Stimulated activated CD8-positive, alpha-beta memory T cell treated with anti-CD3 and anti-CD28 coated beads, Interleukin-7, amount 100 ng/mL, for 24 hours (primary cell): ENCODE measurements at places on chromosomes 4 and X.

GRCh38 chr4:81552086-81552485 is 80.4 kb upstream of the RASGEF1B start:
- no peak for DNase-seq

DNA sequence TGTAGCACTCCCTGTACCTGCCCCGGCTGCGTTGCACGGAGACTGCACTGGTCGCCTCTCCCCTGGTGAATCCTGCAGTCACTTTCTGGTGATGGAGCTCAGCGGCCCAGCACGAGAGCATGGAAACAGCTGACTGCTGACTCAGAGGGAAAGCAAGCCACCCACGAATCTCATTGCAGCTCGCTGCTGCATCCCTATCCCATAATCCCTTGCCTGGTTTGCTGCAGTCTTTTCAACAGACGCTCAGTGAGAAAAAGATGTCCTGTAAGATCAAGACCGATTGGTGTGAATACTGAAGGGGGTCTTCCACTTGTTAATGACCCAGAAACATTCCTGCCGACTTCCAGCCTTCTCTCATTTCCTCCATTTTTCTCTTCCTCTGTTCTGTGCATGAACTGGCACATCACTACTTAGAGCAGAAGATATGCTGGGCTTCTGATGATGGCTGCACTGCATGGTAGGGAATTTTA is 52.9 kb downstream of the TRIM2 start:
- DNase-seq = no peak

GRCh38 chr4:7466904-7467303 is 32.2 kb upstream of the PSAPL1 start:
- DNase-seq = no peak

GRCh38 chr4:55011761-55012160 is 113.6 kb downstream of the KDR start:
- no peak for DNase-seq

GRCh38 chrX:54494989-54495813 is 833 bp downstream of the FGD1 start:
- no peak for DNase-seq

DNA sequence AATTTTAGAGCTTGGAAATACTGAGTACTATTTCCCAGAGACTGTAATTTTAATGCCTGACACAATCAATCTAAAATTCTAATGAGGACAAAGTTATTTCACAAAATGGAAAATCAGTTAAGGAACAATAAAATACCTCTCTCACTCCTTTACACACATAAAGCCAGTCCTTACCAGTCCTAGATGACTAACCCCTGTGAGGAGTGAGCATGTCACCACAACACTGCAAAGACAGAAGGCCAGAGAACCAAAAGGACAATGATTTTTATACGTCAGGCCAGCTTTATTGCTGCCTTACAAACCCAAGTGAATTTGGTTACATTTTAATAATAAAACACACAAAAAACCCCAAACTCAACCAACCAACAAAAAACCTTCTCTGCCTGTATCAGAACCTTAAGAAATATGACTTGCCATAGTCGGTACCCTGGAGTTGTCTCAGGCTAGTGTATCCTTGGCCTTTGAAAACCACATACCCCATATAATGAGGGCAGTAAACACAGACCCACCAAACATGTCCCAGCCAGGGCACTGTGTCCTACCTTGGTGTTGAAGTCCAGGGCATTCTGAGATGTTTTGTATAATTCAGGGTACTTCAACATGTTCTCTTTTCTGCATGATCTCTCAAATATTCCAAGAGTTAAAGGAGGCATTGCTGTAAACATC is 57.6 kb downstream of the SHISA3 start:
- no peak for DNase-seq

DNA sequence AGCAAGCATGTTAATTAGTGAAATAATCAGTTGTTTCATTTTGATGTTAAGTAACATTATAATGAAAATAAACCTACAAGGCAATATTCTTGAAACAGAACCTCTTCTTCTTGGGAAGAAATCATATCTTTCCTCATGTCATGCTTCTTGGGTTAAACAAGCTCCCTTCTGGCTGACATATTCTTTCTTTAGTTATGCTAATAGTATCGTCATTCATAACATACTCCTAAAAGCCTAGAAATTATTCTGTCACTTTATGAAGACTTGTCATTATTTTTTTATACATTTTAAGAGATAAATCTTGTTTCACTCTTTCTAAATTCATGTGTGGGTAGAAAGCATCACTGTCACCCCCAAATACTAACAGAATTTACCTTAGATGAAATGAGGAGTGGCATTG is 1047.0 kb upstream of the GRID2 start:
- DNase-seq = no peak

GRCh38 chr4:26819478-26820095 is 41.1 kb upstream of the STIM2 start:
- DNase-seq = no peak

GRCh38 chr4:84583876-84584380 is 1.0 kb downstream of the CDS1 start:
- DNase-seq = no peak

DNA sequence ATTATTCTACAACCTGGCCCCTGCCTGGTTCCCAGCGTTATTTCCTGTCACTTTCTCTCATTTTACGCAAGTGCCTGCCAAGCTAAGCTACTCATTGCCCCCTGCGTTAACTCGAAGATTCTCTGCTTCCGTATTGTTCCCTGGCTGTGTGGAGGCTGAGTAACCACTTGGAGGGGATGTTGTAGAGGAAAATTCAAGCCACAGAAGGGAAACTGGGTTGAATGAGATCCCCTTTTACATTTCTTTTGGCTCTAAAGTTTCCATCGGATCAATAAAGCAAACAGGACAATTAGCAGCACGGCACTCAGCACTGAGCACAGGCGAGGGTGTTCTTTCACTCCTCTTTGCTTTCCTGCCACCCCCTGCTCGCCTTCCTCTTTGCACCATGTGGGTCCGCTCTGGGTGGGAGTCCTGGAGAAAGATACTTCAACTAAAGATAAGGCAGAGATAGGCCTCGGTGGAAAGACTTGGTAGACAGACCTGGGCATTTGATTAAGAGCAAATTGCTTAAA is 4.2 kb upstream of the TMSB4X start:
- DNase-seq = no peak

DNA sequence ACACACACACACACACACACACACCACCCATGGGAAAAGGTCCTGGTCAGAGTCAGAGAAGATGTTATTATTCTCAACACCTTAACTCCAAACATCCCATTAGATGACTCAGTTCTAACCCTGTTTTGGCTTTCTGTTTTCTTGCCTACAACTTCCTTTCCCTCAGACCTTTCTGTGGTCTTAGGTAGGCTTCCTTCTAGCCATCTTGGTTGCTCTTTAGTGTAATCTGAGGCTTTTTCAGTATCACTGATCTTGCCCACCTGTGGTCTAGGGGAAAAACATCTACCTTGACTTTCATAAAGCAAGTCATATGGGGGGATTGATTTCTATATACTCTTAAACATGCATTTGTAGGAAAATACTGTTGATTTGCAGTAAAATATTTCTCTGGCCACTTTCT is 56.9 kb downstream of the ATG4A start:
- DNase-seq = no peak

- DNase-seq = no peak
Observed at GRCh38 chr4:87620086-87620485, 11.8 kb downstream of the DSPP start.

GRCh38 chr4:66750273-66750672 is 795.0 kb downstream of the CENPC start:
- no peak for DNase-seq

DNA sequence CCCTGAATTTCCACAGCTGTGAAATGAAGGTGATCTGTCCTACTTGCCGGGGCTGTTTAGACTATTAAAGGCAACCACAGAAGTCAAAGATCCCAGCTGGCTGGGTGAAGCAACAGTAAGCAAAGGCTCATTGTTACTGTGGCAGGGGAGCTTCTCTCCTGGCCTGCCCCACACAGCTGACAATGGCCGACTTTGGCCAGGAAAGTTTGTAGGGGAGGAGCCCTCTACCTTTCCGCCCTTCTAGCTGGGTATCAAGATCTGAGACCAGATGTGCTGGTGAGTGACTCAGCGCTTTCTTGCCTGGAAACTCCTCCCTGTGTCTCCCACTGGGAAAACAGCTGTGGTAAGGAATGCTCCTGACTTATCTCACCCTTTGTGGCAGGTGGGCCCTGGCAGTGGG is 21.1 kb downstream of the RASSF6 start:
- DNase-seq = no peak

GRCh38 chr4:165381821-165382373 is 3.1 kb downstream of the CPE start:
- DNase-seq = no peak

- no peak for DNase-seq
Observed at GRCh38 chr4:35739308-35739707, 505.0 kb downstream of the ARAP2 start.

DNA sequence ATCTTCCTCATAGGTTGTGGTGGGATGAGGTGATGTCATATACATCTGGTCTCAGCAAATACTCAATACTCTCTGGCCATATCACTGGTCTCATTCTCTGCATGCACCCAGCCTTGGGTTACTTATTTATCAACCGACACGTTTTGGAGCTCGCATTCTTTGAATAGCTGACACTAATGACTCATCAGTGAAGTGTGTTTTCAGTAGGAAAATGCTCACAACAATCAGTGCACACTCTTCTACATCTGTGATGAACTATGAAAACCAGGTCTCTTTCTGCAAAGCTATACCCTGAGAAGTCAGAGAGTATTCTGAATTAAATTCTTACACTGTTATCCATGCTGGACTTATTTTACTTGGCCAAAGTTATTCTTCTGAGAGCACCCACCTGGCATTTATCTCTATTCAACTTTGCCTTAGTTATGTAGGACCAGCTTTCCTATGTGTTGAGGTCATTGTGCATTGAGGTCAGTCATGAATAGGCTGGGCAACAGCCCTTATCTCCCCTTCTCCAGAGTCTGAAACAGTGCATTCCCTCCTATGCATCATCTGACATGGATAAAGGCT is 58.7 kb upstream of the DHX15 start:
- DNase-seq = no peak

- no peak for DNase-seq
Observed at GRCh38 chrX:118114971-118115370, 1.6 kb downstream of the KLHL13 start.

GRCh38 chrX:24428516-24428915 is 36.6 kb upstream of the PDK3 start:
- DNase-seq = no peak

DNA sequence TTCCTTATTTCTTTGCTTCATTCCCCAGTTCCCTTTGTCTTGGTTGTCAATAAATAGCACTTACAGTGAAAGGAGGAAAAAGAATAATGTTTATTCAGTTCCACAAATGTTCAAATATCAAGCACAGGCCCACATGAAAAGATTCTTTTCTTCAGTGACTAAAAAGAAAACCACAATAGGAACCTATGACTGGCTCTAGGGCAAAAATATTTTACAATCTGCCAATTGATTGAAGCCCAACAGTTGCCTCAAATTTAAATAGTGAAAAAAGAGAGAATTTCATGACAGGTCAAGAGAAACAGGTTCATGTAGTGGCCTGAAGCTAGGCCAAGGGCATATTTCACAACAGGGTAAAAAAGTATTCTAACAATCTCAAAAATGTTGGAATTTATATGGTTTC is 553.8 kb downstream of the CENPC start:
- no peak for DNase-seq

GRCh38 chrX:129654652-129655546 is at the start of gene APLN:
Gene APLN, minus strand, starts transcription at chrX:129654956. Its CDS starts 326 bp downstream, at chrX:129654630.
- DNase-seq = no peak

DNA sequence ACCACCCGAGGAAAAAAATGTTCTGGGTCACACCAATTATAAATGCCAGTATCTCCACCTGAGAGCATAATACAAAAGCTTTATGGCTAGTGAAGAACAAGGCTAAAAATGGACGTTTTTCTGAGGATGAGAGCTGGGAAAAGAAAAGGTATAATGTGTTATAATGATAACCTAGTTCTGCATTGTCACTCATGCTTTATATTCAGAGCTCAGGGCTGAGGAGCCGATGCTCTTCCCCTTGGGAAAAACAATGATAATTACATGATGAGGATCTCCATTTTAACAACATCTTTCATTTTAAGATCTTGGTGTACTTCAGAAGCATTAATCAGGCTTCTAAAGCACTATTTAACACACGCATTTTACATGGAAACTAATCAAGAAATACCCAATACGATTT is 333.7 kb downstream of the UNC5C start:
- no peak for DNase-seq

- DNase-seq = no peak
Observed at GRCh38 chr4:107255114-107255513, 219.0 kb upstream of the DKK2 start.

GRCh38 chr4:106618956-106619355 is 250.4 kb upstream of the GIMD1 start:
- no peak for DNase-seq

- no peak for DNase-seq
Observed at GRCh38 chrX:45628041-45628440, 427.4 kb upstream of the DIPK2B start.

GRCh38 chr4:48896845-48897244 is 9.7 kb downstream of the OCIAD2 start:
- DNase-seq = no peak

DNA sequence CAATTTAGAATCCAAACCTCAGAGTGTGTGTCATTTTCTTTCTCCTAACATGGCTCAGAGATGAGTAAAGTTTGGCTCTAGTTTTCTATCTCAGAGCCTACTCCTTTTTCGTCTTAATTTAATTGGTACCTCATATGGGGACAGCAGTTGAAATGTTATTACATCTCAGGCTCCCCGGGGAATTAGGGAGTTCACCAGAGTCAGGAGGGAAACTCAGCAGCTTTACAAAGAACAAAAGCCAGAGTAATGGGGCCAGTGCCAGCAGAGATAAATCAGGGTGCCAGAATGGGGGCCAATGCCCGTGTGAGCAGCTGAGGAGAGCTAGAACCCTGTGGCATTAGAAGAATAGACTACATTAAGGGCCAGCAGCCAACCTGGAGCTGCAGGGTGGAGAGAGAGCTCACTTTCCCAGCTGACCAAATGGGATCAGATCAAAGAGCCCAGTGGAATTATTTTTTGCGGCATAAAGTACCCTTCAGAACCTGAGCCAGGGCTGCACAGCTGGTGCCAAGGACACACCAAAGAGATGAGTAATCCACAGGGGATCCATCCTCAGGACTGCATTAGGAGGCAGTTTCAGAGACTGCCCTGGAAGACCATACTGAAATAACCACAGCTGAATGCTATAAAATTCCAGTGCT is 207.1 kb upstream of the DKK2 start:
- no peak for DNase-seq

- no peak for DNase-seq
Observed at GRCh38 chr4:156374069-156374468, 420.4 kb upstream of the CTSO start.

GRCh38 chrX:100695302-100695701 is 36.6 kb downstream of the SYTL4 start:
- DNase-seq = no peak

DNA sequence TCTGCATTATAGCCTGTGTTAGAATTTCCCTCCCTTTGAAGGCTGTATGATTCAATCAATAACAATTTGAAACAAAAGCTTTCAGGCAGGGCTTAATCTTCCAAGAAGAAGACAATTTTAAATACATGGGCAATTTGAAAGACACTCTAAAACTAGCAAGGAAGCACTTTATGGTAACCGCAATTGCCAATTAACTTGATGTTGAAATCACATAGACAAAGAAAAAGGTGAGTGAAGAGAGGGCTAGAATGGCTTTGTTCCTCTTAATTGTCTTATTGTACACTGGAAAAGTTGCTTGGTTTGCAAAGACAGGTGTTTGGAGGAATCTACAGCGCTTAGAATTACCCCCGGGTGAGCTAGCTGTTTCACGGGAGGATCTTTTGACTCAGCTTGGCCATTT is 74.4 kb upstream of the PRKX start:
- DNase-seq = no peak
